ENCODE measurements at places on chromosomes 13 and 19.

DNA sequence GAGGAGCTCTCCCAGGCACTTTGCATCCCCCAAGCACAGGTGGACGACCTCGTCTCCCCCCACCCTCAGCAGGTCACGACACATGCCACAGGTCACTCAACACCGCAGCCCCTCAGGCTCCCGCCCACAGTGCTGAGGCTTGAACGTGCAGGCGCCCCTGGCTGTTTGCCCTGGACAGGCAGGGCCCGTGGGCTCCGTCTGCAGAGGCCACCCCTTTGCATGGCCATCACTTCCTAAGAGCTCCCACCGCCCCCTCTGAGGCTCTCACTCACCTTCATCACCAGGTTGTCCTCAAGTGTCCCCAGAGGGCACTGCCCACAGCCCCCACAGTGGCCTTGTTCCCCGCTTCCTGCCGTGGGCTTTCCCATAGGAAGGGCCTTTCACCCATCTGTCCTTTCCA lies 132.1 kb upstream of the MCF2L start:
- no peak for DNase-seq

DNA sequence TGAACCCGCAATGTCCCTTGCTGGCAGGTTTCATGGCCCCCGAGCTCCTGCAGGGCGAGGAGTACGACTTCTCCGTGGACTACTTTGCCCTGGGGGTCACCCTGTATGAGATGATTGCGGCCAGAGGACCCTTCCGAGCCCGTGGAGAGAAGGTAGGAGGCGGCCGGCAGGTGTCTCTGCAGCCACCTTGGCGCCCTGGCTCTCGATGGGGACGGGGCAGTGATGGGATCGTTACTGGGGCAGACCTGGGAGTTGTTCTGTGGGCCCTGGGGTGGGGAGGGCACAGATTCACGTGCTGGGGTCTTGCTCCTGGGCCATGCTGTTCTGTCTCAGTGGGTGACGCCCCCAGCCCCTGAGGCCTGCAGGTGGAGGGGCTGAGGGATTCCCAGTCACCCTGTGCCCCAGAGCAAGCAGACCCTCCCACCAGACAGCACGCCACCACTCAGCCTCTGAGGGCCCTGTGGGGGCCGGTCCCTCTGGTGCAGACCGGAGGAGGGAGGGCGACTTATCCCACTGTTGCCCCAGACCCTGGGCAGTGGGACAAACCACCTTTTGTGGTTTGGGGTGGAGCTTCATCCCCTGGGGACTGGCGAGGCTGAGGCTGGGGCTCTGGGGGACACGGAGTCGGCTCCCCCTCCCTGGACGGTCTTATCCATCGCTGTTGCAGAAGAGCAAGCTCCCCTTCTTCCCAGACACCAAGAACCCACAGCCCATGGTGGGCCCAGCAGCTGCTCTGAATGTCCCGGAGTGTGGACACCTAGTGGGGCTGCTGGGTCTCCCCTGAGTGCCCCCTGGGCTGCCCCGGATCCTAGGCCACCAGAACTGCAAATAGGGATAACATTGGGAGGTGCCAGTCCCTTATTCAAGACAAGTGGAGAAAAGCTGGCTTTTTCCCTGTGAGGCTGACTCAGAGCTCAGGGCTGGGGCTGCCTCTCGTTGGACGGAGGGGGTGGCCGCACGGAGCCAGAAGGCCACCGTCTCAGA lies 27.5 kb upstream of the TMEM255B start:
- DNase-seq: no peak

- DNase-seq: no peak
Observed at GRCh38 chr13:91468301-91468700, 69.9 kb downstream of the GPC5 start.

DNA sequence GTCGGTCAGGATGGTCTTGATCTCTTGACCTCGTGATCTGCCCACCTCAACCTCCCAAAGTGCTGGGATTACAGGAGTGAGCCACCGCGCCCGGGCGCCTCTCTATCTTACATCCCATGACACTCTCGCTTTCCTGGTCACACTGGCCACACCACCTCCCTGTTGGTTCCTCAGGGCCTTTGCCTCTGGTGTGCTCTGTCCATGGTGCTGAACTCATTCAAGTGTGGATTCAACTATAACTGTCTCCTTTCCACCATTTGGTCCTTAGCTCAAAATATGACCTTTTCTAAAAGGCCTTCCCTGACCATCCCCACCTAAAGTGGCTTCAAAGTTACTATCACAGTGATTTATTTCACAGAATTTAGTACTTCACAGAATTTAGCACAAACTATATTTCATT lies 3.7 kb upstream of the SMIM17 start:
- no peak for DNase-seq

- no peak for DNase-seq
Observed at GRCh38 chr13:45879666-45880065, 28.1 kb upstream of the SIAH3 start.
